ENCODE measurements at places on chromosomes 11 and 22.

- DNase-seq, result no peak
These were observed 2.5 kb downstream of the CHST1 start for GRCh38 chr11:45662665-45663485.

- no peak for DNase-seq
These were observed 14.1 kb downstream of the CREB3L1 start for GRCh38 chr11:46291441-46292150.

- no peak for DNase-seq
These were observed 62.4 kb downstream of the ZBTB16 start for GRCh38 chr11:114121804-114122504.

- no peak for DNase-seq
These were observed 6.0 kb downstream of the CCS start for GRCh38 chr11:66598993-66599392.

DNA sequence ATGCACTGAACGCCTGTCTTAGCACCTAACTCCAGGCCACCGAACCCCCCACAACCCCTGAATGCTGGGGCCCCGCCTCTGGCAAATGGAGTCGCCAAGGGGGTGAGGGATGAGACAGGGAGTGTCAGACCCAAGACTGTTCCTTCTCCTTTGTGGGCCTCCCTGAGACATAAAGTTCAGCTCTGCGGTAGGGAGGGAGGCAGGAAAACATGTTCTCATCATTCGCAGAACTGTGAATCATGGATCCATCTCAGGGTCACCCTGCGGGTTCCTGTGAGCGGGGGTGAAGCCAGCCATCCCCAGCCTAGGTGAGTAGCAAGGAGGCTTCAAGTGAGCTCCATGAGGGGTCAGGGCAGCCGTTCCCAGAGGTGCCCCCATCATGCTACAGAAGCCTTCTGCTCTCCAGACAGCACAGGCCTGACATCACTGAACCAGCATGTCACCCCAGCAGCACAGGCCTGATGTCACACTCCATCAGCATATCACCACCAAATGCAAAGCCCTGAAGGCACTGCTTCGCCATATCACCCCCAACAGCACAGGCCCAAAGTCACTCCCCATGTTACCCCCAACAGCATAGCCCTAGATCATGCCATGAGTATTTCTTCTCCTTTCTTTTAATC, 27.2 kb downstream of the TMPRSS6 start:
- DNase-seq, result no peak

DNA sequence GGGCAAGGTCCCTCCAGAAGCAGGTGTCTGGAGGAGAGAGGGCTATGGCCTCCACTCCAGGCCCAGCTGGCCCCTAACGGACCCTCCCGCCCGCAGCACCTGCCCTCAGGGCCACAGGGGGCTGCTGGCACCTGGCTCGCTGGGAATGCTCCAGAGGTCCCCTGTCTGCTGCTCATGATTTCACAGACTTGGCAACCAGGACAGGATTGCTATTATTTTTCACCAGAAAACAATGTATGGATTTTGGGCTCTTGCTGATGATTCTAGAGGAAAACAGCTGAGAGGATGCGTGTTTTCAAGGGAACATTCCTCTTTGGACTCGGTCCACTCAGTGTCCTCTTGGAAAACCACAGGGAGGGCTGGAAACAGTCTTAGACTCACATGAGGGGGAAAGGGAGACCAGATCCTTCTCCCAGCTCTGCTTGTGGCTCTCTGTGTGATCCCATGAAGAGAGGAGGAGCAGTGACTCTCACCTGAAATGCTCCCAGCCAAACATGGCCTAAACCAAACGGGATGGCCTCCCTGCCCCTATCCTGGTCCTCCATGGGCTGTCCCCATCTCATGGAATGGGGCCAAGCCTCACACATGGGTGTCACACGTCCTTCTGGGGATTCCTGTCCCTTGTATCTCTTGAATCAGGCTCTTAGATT, 15.8 kb downstream of the MYEOV start:
- peak; percentile 21 for DNase-seq

- DNase-seq, result no peak
These were observed 82.5 kb upstream of the SORL1-AS1 start for GRCh38 chr11:121535129-121535796.

DNA sequence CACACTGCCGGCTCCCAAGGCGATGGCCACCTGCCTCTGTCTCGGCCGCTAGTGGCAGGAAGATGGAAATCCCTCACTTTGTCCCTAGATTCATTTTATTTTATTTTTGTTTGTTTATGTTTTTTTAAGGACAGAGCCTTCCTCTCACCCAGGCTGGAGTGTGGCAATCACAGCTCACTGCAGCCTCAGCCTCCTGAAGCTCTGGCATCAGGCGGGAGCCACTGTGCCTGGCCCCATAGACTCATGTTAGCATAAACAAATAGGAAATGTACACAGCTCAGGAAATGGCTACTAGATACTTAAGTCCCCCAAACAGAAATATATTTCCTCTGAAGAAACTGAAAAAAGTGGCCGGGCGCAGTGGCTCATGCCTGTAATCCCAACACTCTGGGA, 3.5 kb downstream of the TMEM80 start:
- DNase-seq, result no peak

- DNase-seq, result no peak
These were observed 44.7 kb upstream of the SHISAL1 start for GRCh38 chr22:44357296-44357965.

- DNase-seq, result no peak
These were observed 21.2 kb downstream of the KMT5B start for GRCh38 chr11:68191661-68192579.

DNA sequence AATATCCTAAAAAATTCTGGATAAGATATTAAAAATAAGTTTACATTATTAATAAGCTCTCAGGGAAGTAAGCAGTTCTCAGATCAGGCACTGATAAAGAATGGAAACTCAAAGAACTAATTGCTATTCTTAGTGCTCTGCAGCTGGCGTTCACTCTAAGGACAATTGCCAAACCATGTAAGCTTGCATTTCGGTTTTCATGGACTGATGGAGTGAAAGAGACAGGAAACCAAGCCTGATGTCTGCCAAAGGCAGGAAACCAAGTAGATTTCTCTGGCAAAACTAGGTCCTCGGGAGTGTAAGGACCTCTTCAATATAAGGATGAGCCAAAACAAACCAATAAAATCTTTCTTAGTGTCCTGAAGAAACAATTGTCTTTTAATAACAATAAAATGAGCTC, 355.2 kb downstream of the RAB38 start:
- no peak for DNase-seq

- DNase-seq, result no peak
These were observed 15.9 kb upstream of the IGLL5 start for GRCh38 chr22:22871536-22872278.

DNA sequence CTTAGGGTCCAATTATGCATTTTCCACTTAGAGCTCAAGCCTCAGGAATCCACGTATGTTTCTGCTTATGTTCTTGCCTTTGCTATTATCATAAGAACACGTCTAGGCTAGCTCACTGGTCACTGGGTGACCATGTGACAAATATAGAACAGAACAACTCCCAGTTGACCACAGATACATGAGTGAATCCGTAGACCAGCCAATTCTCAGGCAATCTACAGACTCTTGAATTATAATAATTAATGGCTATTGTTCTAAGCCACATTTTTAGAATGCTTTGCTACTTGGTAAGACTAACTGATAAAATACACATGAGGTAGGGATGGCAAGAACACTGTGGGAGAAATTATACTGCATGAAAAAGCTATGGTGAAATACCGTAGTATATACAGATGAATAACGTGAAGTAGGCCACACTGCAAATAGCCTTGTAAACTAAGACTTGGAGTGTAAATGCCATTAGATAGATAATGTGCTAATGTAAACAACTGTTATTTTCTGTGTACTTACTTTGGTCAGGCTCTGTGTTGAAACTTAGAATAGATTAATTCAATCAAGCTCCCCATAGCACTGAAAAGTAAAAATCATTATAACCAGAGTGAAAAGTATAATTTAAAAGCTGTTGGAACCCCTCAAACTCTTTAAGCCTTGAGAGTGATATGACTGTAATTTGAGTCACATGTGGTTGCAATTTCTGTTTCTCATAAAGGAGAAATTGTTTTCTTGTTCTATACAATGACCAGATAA, 366.2 kb upstream of the CCDC179 start:
- no peak for DNase-seq

GRCh38 chr11:131809203-131809918, 438.9 kb downstream of the NTM start:
- no peak for DNase-seq

GRCh38 chr11:69308491-69308911, 14.5 kb downstream of the MYEOV start:
- peak; percentile 22 for DNase-seq

DNA sequence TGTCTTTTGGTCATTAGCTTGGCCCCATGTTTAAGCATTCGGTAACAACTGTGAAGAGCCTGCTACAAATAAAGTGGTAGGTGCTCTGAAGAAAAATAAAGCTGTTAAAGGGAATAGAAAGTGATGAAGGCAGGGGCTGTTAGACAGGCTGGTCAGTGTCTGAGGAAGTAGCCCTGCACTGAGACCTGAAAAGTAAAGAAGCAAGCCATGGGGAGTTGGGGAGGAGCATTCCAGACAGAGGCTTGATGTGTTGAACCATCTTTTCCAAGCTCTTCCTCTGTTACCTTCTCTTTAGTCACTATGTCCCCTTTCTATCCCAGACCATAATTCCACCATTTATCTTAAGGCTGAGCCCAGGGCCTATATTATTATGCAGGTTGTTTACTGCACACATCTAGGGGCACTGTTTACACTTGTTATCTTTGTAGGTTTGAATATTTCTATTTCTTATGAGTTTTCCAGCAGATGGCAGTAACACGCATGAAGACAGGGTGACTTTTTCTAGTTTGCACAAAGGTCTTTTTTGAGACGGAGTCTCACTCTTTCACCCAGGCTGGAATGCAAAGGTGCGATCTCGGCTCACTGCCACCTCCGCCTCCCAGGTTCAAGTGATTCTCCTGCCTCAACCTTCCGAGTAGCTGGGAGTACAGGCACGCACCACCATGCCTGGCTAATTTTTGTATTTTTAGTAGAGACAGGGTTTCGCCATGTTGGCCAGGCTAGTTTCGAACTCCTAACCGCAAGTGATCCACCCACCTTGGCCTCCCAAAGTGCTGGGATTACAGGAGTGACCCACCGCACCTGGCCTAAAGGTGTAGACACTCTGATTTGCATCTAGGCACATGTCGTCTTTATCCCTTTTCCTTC, 23.0 kb downstream of the ZFTA start:
- DNase-seq, result no peak

- DNase-seq, result no peak
These were observed 44.5 kb downstream of the SC5D start for GRCh38 chr11:121337078-121337477.

GRCh38 chr11:122690801-122691548, 35.5 kb downstream of the UBASH3B start:
- DNase-seq, result no peak

DNA sequence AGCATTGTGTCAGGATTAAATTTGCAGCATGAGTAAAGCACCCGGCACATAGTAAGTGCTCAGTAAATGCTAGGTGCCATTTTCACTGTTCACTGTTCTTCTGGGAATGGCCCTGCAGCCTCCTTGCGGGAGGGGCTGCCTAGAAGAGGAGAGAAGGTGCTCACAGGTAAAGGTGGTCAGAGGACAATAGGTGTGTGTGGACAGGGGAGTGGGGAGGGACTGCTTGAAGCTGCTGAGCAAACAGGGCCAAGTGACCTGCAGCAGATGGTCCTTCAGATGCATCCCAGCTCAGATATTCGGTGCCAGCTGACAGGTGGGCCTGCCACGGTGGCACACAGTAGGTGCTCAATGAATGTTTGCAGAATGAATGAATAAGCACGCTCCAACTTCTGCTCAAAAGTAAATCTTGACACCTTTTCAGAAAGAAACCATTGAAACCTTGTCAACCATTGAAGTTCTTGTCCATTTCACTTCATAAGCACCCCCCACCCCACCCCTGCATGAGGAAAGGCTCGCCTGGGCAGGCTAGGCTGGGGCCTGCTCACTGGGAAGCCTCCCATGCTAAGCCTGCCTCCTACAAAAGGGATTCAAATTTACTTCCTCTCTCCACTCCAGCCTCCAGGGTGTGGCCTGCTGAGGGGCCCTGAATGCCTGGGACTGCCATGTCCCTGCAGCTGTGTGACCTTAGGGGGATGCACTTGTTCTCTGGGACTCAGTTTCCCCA, 1.6 kb downstream of the KIAA0930 start:
- no peak for DNase-seq

DNA sequence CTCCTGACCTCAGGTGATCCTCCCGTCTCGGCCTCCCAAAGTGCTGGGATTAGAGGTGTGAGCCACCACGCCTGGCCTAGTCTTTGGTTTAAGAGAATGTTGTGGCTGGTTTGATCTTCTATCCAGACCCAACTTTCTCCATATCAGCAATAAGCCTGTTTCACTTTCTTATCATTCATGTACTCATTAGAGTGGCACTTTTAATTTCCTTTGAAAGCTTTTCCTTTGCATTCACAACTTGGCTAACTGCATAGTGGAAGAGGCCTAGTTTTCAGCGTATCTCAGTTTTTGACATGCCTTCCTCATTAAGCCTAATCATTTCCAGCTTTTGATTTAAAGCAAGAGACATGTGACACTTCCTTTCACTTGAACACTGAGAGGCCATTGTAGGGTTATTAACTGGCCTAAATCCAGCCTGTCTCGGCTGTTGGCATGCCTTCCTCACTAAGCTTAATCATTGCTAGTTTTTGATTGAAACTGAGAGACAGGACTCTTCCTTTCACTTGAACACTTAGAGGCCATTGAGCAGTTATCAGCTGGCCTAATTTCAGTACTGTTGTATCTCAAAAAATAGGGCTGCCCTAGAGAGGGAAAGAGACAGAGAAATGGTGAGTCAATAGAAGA, 13.1 kb upstream of the RPL3 start:
- DNase-seq, result no peak

- peak; percentile 91 for DNase-seq
These were observed at the start of gene RAC2 for GRCh38 chr22:37244114-37244921. TSS of gene RAC2 (minus strand) at chr22:37244269. CDS start at chr22:37244148, 121 bp downstream.

- no peak for DNase-seq
These were observed 451 bp downstream of the FHIP1B start for GRCh38 chr11:6233984-6234386.

- DNase-seq, result no peak
These were observed 12.1 kb downstream of the TRMU start for GRCh38 chr22:46347646-46348045.

- DNase-seq, result no peak
These were observed 44.9 kb upstream of the DRD2 start for GRCh38 chr11:113519989-113520613.

- no peak for DNase-seq
These were observed 1.7 kb upstream of the FZD4 start for GRCh38 chr11:86956905-86957195.

- DNase-seq, result no peak
These were observed 161.1 kb downstream of the BBOX1 start for GRCh38 chr11:27201454-27202302.

DNA sequence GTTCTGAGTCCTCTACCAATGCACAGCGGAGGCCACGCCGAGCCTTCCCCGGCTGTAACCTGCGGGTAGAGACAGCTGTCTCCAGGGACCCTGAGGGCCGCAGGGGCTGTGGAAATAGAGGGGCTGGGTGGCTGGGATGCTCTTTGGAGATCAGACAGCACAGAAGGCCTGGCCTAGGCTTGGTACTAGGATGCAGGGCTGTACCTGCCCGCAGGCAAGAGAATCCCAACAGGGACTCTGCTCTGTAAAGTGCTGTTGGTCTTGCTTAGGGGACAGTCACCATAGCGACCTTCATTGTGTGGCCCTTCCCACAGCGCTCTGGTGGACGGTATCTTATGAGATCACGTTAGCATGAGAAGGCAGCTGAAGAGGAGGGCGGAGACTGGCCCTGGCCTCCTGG, 11.3 kb upstream of the KCNJ5 start:
- peak; percentile 7 for DNase-seq
